ENCODE measurements at places on chromosomes 11 and 22. TPM values are rescaled to one million over a fixed set of nuclear protein-coding genes. Genes with fewer than 3 reads are reported as not detected.

GRCh38 chr11:6771926-6772893 is at the start of gene OR2AG2:
Gene OR2AG2, minus strand, starts transcription at chr11:6771976. Its CDS starts 3,019 bp downstream, at chr11:6768957.
- DNase-seq, result no peak

DNA sequence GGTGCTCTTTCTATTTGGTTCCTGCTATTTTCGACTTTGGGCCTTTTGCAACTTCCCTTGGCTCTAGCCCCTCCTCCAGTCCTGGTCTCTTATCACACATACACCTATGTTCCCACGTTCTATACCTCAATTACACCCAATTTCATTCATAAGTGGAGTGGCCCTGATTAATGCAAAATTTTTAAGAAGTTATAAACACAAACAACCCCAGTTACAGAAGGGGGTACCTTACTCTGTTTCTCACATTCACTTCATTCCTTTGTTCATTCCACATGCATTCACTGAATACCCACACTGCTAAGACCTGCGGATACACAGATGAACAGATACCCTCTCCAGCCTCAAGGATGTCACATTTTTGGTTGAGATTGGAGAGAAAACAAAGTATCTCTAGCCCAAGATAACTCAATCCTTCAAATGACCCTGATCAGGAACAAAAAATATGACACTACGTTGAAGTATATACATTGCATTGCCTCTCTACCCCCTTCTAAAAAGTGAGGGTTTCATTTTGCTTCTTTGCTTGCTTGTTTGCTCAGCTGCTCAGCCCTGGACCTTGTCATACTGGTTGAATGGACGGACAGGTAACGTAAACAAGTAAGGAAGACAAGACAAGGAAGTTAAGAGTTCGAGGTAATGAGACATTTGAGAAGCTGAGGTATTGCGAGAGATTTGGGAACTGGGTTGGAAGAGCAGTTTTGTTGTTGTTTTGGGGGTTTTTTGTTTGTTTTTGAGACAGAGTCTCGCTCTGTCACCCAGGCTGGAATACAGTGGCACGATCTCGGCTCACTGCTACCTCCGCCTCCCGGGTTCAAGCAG is 3.6 kb upstream of the VPS37C start:
- no peak for DNase-seq

- peak; percentile 75 for DNase-seq
These were observed 396 bp downstream of the TEF start for GRCh38 chr22:41382098-41382578.

DNA sequence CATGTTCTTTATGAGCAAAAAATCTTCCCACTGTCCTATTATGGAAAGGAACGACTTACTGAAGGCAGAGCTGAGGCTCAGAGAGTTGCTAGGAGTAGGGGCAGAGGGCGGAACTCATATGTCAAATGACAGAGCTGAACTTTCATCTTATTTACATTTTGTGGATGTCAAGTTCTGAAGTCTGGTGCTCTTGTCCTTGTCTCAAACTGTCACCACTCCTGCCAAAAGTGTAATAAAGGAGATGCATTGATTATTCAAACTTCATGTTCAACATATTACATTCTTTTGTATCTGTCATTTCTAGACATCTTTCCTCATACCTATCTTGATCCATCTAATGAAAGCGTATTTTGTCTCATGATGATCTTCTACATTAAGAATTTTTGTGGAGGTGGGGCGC is 57.1 kb upstream of the C11orf87 start:
- no peak for DNase-seq

PICALM gene
- 36.1 TPM for polyA plus RNA-seq

PEX26 gene
- 21.9 TPM for polyA plus RNA-seq

GAB4 gene
- not detected for polyA plus RNA-seq

- DNase-seq, result no peak
These were observed 17.2 kb downstream of the POU2AF1 start for GRCh38 chr11:111361874-111362273.

DNA sequence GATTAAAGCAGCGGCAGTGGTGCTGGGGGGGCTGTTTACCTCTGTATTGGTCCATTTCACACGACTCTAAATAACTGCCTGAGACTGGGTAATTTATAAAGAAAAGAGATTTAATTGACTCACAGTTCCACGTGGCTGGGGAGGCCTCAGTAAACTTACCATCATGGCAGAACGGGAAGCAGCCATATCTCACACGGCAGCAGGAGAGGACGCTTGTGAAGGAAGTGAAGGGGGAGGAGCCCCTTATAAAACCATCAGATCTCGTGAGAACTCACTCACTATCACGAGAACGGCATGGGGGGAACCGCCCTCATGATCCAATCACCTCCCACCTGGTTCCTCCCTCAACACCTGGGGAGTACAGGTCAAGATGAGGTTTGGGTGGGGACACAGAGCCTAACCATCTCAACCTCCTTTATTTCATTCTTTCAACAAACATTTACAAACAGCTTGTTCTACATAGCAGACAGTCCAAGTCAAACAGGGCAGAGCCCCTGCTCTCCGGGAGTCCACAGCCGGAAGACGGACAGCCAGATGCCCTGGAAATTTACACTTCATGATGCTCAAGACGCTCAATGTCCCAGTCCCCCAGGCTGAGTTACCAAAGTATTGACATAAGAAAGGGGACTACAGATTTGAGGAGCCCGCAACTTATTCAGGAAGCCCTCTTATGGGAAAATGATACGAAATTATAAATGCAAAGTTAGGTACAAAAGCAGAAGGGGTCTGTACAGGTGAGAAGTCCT is 26.3 kb upstream of the HMGXB4 start:
- no peak for DNase-seq

DNA sequence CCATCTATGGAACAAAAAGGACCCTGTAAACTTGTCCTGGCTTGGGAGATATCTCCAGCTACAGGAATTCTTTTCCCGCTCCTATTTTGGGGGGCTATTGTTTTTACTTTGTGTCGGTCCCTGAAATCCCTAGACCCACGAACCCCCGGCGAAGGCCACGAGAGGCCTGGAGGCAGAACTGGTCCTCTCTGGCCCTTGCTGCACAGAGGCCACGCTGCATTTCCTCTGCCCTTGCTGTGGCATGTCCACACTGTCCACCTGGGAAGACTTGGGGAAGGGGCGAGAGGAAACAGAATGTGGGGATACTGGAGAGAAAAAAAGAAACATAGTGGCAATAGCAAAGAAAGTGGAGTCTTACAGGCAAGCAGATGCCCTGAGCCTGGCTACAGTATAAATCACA is 2.3 kb upstream of the ANO1 start:
- DNase-seq, result no peak

C11orf87 gene
- 0.04 TPM for polyA plus RNA-seq

BATF2 gene
- polyA plus RNA-seq, result 1.6 TPM

OR2AG1 gene
- not detected for polyA plus RNA-seq

GSTT4 gene
- polyA plus RNA-seq, result not detected

DNA sequence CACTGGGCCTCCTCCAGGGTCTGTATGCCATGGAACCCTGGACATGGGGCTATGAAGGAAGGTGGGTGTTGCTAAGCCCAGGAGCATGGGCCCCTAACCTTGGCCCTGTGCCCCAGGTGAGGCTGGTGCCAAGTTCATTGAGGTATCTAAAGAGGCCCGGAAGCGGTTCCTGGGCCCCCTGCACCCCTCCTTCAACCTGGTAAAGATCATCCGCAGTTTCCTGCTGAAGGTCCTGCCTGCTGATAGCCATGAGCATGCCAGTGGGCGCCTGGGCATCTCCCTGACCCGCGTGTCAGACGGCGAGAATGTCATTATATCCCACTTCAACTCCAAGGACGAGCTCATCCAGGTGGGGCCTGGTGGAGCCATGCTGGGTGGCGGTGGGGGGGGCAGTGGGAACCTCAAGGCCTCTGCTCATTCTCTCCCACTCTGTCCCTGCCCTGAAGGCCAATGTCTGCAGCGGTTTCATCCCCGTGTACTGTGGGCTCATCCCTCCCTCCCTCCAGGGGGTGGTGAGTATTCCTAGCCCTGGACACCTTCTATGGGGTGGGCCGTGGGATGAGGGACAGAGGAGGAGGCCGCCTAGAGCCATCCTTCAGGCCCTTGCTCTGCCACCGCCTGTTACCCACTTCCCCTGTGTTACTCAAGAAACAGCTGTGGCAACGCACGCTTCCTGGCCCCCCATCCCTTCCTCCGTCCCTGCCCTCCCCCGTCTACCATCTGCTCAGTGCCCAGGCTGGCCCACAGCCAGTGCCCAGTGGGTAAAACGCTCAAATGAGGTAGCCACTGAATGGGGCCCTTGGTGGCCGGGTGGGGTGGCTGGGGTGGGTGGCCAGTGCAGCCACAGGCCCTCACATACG is 3.0 kb downstream of the PNPLA2 start:
- peak; percentile 74 for DNase-seq

GRCh38 chr11:69791276-69792180 is 16.4 kb upstream of the FGF4 start:
- no peak for DNase-seq
